Anterior cingulate cortex (tissue), 58 donors: ENCODE measurements at places on chromosomes 12 and 14.

DNA sequence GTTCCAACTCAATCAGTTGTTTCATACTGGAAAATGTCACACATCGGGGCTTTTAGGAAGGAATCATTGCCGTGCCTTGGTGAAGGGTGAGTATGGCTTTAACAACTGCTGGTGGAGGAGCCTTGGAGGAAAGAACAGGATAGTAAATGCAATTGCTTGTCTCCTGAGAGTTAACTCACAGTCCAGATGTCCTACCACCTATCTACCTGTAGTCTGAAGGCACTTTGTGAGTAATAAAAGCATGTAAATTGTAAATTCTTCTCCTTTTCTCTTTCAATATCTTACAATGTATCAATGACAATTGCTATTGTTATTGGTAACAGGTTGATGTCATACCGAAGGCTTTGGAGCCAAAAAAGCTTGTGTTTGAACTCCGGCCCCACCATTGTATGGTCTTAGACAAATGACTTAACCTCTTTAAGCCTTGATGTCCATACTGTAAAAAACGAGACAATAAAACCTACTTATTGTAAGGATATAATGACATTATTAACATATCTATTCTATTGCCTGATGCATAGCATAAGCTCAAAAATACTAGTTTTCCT is 397.4 kb downstream of the ADAMTS20 start:
- no peak for DNase-seq

DNA sequence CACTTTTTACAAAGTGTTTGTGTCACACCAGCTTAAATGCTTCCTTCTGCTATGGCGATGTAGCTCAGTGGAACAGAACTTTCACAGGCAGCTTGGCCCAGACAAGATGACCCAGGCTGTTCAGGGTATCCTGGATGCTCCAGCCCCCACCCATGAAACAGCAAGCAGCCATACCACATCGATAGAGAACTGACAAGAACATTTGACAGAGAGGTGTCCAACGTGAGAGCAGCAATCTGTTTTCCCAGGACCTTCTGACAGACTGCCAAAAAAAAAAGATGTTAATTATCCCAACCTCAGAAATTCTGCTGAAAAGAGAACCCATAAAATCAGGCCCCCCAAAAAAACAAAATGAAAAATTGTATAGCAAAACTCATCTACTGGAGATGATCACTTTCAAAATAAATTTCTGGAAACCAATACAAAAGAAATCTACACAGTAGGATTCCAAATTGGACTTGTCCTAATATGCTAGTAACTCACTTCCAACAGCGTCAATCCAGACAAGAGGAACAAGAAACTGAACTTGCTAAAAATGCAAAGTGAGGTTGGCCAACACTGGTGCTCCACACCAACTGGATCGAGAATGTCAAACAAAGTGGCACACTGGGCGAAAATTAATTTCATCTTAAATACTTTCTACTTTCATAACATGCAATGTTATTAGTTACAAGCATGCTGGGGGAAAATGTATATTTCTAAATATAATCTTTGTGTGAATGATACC is 118.8 kb downstream of the DPF3 start:
- no peak for DNase-seq

DNA sequence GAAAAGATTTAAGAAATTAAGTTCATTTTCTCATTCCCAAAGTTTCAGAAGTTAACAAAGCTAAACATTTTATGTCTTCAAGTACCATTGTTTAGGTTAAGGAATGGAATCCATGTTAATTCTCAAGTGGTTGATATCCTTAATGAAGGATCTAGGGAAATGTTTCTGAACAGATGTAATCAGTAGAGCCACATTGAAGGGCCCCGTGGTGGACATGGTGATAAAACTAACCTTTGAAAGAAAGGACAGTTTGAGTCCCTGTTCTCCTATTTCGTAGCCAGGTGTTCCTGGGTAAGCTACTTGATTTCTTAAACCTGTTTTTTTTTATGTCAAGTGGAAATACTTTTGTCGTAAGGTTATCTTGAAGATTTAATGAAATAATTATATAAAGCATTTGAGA is 4.6 kb downstream of the PPM1A start:
- no peak for DNase-seq

GRCh38 chr14:72480464-72481243 is 413.2 kb downstream of the DPF3 start:
- DNase-seq: no peak
